ENCODE measurements at places on chromosomes 1 and 21. TPM values are rescaled to one million over a fixed set of nuclear protein-coding genes. Genes with fewer than 3 reads are reported as not detected.

DNA sequence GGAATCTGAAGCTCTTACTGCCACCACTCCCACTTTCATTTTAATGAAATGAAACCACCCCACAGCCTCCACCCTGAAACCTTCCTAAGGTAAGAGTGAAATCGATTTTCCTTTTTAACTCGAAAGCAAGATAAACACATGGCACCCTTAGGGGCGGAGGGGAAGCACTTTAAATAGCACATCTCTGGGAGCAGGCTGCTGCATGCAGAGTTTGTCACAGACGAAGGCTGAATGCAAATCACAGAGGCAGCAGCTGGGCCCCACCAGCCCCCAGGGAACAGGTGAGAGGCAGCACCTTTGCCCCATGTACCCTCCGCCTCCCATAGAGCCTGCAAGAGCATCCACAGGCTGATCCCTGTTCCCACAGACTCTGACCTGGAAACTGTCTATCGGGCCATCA lies 60.0 kb upstream of the GRIK3 start:
- no peak overlapping the region for H3K27ac ChIP-seq
- H3K27me3 ChIP-seq: peaks cover 3% of the 10 kb centered on the region
- H3K4me3 ChIP-seq: no peak overlapping the region
- H3K4me1 ChIP-seq: no peaks in the 10 kb centered on the region

The MNDA gene
- total RNA-seq: not detected

- H3K4me1 ChIP-seq: no peaks in the 10 kb centered on the region
- no peak overlapping the region for H3K27ac ChIP-seq
- no peak for DNase-seq
- H3K27me3 ChIP-seq: no peaks in the 10 kb centered on the region
- H3K36me3 ChIP-seq: no peaks in the 10 kb centered on the region
Measured at GRCh38 chr1:107920561-107920960, 44.4 kb downstream of the VAV3 start.

The ZNF593OS gene
- not detected for total RNA-seq

- no peaks in the 10 kb centered on the region for H3K4me1 ChIP-seq
- no peaks in the 10 kb centered on the region for H3K36me3 ChIP-seq
- H3K4me3 ChIP-seq: no peak overlapping the region
- no peaks in the 10 kb centered on the region for H3K27me3 ChIP-seq
- no peak overlapping the region for H3K27ac ChIP-seq
Measured at GRCh38 chr1:90959352-90960206, 62.3 kb downstream of the ZNF644 start.

The LCE1B gene
- not detected for total RNA-seq

The CLDN17 gene
- total RNA-seq: not detected

The BARHL2 gene
- total RNA-seq: not detected

DNA sequence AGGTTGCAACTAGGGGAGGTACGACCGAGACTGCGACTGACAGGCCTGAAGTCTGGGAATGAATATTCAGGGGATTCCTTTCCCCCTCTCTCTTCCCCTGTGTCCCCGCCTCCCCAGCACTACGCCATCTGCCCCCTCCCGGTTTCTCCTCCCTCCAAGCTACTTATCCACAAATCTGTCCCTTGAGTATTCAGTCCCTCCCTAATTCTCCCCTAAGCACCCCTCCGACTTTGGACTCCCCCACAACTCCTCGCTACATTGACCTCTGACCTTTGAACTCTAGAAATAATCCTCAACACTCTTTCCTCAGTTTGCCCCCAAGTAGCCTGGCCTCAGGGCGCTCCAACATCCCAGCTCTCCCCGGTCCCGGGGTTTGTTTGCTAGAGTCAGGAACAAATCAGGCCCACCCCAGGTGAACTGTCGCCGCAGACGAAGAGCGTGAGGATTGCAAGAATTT lies 393 bp downstream of the LYSMD1 start:
- peaks cover 9% of the 10 kb centered on the region for H3K36me3 ChIP-seq
- DNase-seq: no peak
- H3K4me3 ChIP-seq: peak overlapping the region; percentile 92

All from Panc1 (cell line).